ENCODE measurements at places on chromosomes 16 and 17. TPM values are rescaled to one million over a fixed set of nuclear protein-coding genes. Genes with fewer than 3 reads are reported as not detected.
A peak's percentile ranks its signal among the peaks of the same experiment; 100 is the strongest.

DNA sequence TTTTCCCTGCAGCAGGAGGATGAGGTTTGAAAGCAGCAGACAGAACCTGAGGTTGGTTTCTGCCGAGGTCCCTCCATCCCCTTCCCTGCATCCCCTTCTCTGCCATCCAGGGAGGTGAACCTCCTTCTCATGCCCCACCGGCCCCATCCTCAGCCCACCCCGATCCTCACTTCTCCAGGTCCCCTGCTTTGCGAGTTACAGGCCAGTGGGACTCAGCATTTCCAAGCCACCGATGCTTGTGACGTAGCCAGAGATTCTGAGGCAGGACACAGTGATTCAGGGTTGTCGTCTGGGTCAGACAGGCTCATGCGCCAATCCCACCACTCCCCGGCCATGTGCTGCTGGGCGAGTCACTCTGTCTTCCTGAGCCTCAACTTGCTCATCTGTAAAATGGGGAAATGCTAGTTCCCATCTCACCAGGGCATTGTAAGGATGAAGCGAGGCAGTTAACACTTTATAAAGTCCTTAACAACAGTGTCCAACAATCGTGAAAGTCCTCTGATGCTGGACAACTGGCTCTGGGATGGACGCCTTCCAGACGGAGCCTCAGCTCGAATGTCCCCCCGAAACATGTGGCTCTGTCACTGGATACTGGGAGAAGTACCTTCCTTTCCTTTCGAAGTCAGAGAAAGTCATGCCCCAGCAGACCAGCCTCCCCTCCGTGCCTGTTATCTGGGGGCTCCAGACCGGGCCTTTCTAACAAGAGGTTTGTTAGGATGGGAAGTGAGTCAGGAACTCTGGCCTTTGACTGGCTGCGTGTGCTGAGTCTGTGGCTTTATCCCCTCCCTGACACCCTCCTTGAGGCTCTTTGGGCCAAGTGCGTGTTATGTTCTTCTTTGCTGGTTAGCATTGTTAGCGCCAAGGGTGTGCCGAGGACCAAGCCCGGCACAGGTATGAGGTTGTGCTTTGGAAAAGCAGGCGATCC lies 21.9 kb downstream of the SEC14L5 start:
- no peaks in the 10 kb centered on the region for H3K36me3 ChIP-seq
- no peak overlapping the region for H3K27ac ChIP-seq
- H3K4me3 ChIP-seq: no peak overlapping the region
- no peak for DNase-seq

GRCh38 chr16:67975321-67976105 lies 4.8 kb downstream of the DPEP3 start:
- no peaks in the 10 kb centered on the region for H3K27me3 ChIP-seq
- no peaks in the 10 kb centered on the region for H3K4me1 ChIP-seq

GRCh38 chr17:18267366-18267765 lies 6.9 kb downstream of the MIEF2 start:
- DNase-seq: no peak
- H3K4me3 ChIP-seq: no peak overlapping the region
- H3K27ac ChIP-seq: no peak overlapping the region
- H3K4me1 ChIP-seq: peaks cover 5% of the 10 kb centered on the region
- H3K36me3 ChIP-seq: no peaks in the 10 kb centered on the region

DNA sequence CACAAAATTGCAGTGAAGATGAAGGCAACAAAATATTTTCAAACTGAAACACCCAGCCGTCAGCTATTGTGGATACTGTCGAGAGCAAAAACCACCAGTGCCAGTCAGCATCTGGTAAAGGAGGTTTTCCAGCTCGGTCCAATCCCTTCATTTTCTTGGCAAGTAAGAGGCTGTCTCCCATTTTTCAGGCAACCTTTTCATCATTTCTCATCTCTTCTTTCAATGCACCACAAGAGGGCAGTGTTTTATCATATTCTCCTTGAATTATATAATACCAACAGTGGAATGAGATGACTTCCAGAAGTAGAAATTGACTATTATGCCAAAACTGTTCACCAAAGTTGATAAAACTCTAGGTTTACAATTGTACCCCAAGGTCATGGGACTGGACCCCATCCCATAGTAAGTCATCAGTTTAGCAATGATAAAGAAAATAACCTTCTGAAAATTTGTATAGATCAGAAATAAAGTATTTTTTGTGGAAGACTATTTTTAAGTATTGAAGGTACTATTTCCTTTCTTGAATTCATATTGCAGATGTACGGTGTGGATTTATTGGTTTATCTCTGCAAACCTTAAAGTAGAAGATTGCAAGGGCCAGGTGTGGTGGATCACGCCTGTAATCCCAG lies 16.8 kb downstream of the NQO1 start:
- peaks cover 11% of the 10 kb centered on the region for H3K4me1 ChIP-seq
- H3K27ac ChIP-seq: no peak overlapping the region
- no peaks in the 10 kb centered on the region for H3K27me3 ChIP-seq
- no peak for DNase-seq
- no peak overlapping the region for H3K4me3 ChIP-seq

DNA sequence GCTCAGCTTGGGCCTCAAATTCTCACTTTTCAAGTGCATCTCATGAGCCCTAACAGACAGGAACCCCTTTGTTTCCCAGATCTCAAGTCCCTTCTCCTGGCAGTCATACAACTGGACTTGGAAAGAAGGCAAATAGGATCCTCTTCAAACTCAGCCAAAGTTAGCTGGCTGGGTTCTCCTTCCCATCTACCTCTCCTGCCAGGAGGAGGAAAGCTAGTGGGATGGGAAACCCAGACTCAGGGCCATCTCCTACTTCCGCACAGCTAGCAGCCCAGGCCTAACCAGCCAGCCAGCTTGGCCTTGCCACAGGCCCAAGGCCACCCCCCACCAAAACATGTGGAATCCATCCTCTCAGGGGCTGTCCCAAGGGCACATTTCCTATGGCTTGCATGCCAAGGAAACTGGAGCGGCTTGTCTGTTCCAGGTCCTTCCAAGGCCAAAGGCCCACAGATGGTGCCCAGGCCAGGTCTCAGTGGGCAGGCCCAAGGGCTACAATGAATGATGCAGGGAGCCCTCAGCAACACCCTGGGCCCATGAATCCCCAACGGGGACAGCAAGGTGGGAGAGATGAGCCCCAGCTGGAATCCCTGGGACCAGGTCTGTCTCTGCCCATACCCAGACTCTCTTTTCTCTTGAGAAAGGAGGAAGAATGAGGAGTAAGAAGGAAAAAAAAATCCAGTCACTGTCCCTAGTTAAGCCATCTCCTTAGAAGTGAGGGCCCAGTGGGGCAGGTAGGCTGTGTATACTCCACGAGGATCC lies 1.7 kb downstream of the SMARCD2 start:
- H3K4me1 ChIP-seq: peaks cover 43% of the 10 kb centered on the region
- peak overlapping the region; percentile 91 for H3K27ac ChIP-seq
- peak overlapping the region; percentile 80 for H3K4me3 ChIP-seq
- H3K27me3 ChIP-seq: no peaks in the 10 kb centered on the region
- no peak for DNase-seq

DNA sequence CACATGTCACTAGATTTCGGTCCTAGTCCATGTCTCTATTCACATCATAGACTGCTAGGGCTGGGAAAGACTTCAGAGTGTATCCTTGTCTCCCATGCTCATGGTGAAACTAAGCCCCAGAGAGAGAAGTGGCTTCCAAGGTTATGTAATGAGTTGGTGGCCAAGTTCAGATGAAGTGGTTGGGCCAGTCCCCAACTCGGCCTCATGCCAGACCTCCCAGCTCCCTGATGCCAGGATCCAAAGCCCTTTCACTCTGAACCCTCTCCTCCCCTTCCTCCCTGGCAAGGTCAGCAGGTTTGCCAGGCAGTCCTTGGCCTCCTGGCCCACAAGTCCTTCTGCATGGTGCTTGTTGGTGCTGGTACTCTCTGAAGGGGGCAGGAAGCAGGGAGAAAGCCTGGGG lies 189.7 kb downstream of the AXIN2 start:
- H3K27me3 ChIP-seq: no peaks in the 10 kb centered on the region
- no peaks in the 10 kb centered on the region for H3K36me3 ChIP-seq
- H3K4me1 ChIP-seq: no peaks in the 10 kb centered on the region
- DNase-seq: no peak
- no peak overlapping the region for H3K4me3 ChIP-seq

- no peaks in the 10 kb centered on the region for H3K4me1 ChIP-seq
- H3K4me3 ChIP-seq: no peak overlapping the region
- DNase-seq: no peak
- no peaks in the 10 kb centered on the region for H3K27me3 ChIP-seq
Measured at GRCh38 chr17:77420804-77421629, 280.2 kb downstream of the SEC14L1 start.

DNA sequence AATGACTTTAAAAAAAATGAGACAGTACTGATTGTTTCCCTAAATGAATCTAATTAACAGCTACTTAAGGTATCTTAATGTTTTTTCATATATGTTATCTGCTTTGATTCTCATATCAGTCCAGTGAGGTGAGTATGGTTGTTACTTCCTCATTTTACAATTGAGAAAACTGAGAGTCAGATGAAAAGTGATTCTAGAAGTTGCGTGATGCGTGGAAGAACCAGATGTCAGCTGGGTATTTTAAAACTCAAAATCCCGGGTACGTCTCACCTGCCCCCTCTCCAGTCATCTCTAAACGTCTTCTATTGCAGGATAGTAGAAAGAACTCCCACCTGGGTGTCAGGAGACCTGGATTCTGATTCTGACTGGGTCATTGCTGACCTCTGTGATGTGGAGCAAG lies 89.2 kb downstream of the MAP2K6 start:
- H3K4me1 ChIP-seq: peaks cover 20% of the 10 kb centered on the region
- H3K36me3 ChIP-seq: no peaks in the 10 kb centered on the region
- H3K4me3 ChIP-seq: no peak overlapping the region

GRCh38 chr16:17354141-17354601 lies 116.6 kb downstream of the XYLT1 start:
- no peaks in the 10 kb centered on the region for H3K4me1 ChIP-seq
- H3K4me3 ChIP-seq: no peak overlapping the region

DNA sequence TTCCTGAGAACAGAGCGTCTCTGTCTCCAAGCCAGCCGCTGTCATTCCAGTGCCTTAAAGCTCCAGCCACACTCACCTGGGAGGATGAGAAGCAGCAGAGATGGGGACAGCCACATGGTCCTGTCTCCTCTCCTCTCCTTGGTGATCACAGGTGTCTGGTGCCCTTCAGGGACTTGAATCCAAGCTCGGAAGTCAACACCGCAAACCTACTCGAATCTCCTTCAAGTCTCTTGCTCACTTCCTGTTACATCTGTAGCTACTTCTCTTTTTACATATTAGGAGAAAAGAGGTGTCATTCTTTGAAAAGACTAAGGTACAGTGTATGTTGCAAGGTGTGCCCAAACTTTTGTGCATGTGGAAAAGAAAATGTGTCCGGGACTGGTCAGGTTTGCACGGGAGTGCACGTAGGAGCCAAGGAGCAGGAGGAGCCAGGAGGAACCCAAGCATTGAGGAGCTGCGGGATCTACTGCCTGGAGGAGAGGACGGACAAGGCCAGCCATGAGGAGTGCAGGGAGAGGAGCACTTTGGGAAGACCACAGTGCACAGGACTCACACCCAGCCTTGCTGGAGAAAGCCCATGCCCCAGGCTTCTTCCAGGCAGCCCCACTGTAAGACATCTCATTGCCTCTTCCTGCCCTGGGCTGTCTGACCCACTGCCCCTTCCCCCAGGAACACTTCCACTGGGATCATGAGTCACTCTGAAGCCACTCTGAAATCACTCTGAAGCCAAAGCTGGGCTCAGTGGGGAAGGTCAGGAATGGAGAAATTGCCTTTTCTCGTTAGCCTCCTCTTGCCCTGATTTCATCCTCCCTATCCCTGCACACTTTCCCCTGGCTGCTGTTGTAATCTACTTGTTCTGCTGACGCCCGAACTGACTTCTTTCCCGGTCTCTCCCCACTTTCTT lies at the start of gene CD300LD:
Gene CD300LD, minus strand, starts transcription at position 197 of the 904 bp plus-strand sequence. Its CDS starts 81 bp downstream, at position 116.
- H3K4me1 ChIP-seq: no peaks in the 10 kb centered on the region
- H3K27ac ChIP-seq: no peak within 1 kb of the TSS
- no peaks in the 10 kb centered on the region for H3K36me3 ChIP-seq

DNA sequence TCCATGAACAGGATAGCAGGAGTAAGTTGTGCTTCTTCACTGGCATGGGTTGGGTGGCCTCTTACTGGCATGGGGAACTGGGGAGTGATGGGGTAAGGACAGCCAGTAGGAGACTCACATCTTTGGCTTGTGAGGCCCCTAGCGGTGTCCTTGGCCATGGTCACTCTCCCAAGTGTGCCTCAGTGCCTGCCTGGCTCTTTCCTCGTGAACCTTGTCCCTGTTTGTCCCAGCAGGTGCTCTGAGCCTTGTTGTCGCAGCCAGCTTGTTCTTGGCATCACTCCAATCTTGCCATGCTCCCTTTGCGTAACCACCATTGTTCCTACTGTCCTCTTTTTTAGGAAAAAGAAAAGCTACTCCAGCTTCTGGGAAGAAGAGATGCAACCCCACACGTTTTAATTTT lies 53.6 kb upstream of the SDK2 start:
- no peaks in the 10 kb centered on the region for H3K4me1 ChIP-seq
- H3K4me3 ChIP-seq: no peak overlapping the region
- no peaks in the 10 kb centered on the region for H3K36me3 ChIP-seq
- H3K27me3 ChIP-seq: no peaks in the 10 kb centered on the region
- DNase-seq: no peak
- H3K27ac ChIP-seq: no peak overlapping the region

DNA sequence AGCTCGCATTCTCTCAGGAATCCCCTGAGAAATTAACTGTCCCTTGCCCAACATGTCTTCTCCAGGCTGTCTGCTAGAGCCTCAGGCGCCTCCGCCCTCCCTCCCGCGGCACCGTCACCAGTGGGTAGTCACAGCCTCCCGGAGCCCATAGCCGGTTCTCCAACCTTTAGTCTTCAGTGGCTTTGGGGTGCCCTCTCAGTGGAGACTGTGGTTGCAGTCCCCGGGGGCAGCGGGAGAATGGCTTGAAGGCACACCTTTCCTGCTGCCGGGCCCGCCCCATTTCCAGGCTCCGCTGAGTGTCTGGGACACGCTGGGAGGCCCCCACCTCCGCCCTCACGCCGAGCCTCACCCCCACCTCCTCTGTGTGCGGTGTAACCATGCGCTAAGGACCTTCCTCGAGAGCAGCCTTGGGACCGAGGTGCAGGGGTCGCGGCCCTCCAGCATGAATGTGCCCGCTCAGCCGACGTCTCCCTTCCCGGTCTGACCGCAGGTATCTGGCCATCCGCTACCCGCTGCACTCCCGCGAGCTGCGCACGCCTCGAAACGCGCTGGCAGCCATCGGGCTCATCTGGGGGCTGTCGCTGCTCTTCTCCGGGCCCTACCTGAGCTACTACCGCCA lies 1.7 kb downstream of the GALR2 start:
- H3K27ac ChIP-seq: no peak overlapping the region
- DNase-seq: no peak
- no peaks in the 10 kb centered on the region for H3K27me3 ChIP-seq
- H3K4me1 ChIP-seq: peaks cover 9% of the 10 kb centered on the region
- H3K4me3 ChIP-seq: no peak overlapping the region

GRCh38 chr16:675884-676564 lies 553 bp downstream of the RHBDL1 start:
- H3K36me3 ChIP-seq: peaks cover 21% of the 10 kb centered on the region
- DNase-seq: peak; percentile 87
- peak overlapping the region; percentile 30 for H3K4me3 ChIP-seq

- no peaks in the 10 kb centered on the region for H3K27me3 ChIP-seq
- no peak overlapping the region for H3K27ac ChIP-seq
- DNase-seq: no peak
- peaks cover 4% of the 10 kb centered on the region for H3K36me3 ChIP-seq
- no peaks in the 10 kb centered on the region for H3K4me1 ChIP-seq
Measured at GRCh38 chr17:75706042-75706728, 15.1 kb upstream of the ITGB4 start.

- DNase-seq: no peak
- no peak overlapping the region for H3K4me3 ChIP-seq
- no peaks in the 10 kb centered on the region for H3K4me1 ChIP-seq
- no peak overlapping the region for H3K27ac ChIP-seq
- no peaks in the 10 kb centered on the region for H3K36me3 ChIP-seq
- no peaks in the 10 kb centered on the region for H3K27me3 ChIP-seq
Measured at GRCh38 chr17:65978871-65979270, 213.1 kb downstream of the CEP112 start.

ABCC11 gene
- total RNA-seq: 0.26 TPM

PHOSPHO1 gene
- total RNA-seq: not detected

TMEM220 gene
- total RNA-seq: 9.5 TPM

CHRNE gene
- total RNA-seq: 1.8 TPM

COPRS gene
- 15.5 TPM for total RNA-seq

SLC38A8 gene
- total RNA-seq: not detected

Data from pancreas (tissue), 10 donors.